Right atrium auricular region (tissue), 2 donors: ENCODE measurements at places on chromosomes 4 and X. TPM values are rescaled to one million over a fixed set of nuclear protein-coding genes. Genes with fewer than 3 reads are reported as not detected.

The RAB40AL gene
- 1.6 TPM for total RNA-seq

- no peak overlapping the region for H3K27ac ChIP-seq
- no peak for DNase-seq
- no peak overlapping the region for H3K4me3 ChIP-seq
- no peaks in the 10 kb centered on the region for H3K27me3 ChIP-seq
- no peaks in the 10 kb centered on the region for H3K4me1 ChIP-seq
Observed at GRCh38 chr4:98515470-98515809, 143.0 kb downstream of the TSPAN5 start.

The ASB5 gene
- total RNA-seq = 0.90 TPM

The BMX gene
- 12.9 TPM for total RNA-seq

The ERCC6L gene
- not detected for total RNA-seq

The SORBS2 gene
- 741 TPM for total RNA-seq

DNA sequence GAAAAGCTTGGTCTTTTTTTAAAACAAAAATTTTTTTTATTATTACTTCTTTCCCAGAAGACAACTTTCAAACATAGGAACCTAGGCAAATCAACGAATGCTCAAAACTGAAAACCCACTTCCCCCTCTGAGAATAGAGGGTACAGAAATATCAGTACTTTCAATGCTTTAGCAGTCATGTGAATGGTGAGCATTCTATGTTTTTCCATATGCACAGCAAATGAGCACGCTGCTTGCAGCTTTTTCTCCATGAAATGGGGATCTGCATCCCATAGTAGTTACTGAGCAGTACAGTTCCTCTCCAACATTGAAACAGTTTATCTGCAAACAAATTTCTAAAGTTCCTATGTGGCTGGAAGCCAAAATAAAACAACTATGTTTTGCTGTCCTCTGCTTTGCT, 108.4 kb upstream of the BMP2K start:
- no peak for DNase-seq
- no peak overlapping the region for H3K4me3 ChIP-seq
- peaks cover 8% of the 10 kb centered on the region for H3K4me1 ChIP-seq
- H3K27ac ChIP-seq = no peak overlapping the region

The ZC4H2 gene
- total RNA-seq = 12.9 TPM

DNA sequence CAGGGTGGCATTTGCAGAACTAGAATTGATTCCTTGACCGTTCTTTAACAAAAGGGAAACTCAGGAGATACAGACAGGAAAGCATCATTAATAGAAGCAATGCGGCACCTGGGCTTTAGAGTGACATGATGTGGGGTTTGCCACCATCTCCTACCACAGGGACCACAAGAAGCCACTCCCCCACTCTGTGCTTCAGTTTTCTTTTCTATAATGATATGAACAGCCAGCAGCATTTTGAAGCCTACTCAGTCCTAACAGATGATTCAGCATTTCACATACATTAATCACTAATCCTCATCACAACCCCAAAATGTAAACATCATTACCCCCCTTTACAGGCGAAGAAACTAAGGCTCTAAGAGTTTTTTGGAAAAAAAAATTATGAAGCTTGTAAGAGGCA, 22.9 kb downstream of the CCDC149 start:
- H3K27me3 ChIP-seq = no peaks in the 10 kb centered on the region
- H3K4me3 ChIP-seq = no peak overlapping the region
- DNase-seq = no peak
- no peaks in the 10 kb centered on the region for H3K4me1 ChIP-seq

- no peak overlapping the region for H3K4me3 ChIP-seq
- no peaks in the 10 kb centered on the region for H3K4me1 ChIP-seq
- H3K27me3 ChIP-seq = no peaks in the 10 kb centered on the region
- no peak for DNase-seq
- no peak overlapping the region for H3K27ac ChIP-seq
Observed at GRCh38 chrX:22135994-22136684, 104.0 kb downstream of the PHEX start.

DNA sequence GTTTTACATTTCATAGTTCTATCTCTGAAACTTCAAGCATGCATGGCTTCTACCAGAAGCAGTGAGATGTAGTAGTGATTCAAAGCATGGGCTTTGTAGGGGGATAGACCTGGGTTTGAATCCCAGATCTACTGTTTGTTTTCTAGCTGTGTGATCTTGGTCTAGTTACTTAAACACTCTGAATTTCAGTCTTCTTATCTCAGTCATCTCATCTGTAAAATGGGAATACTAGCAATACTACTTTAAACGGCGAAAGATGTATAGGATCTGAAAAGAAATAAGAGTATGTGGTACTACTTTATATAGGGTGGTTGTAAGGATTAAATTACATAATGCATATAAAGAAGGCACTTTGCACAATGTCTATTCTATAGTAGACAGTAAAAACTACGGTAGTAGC, 20.0 kb upstream of the RNF128 start:
- no peak for DNase-seq
- H3K36me3 ChIP-seq = no peaks in the 10 kb centered on the region
- H3K4me1 ChIP-seq = no peaks in the 10 kb centered on the region
- H3K4me3 ChIP-seq = no peak overlapping the region
- no peaks in the 10 kb centered on the region for H3K27me3 ChIP-seq
- H3K27ac ChIP-seq = no peak overlapping the region

DNA sequence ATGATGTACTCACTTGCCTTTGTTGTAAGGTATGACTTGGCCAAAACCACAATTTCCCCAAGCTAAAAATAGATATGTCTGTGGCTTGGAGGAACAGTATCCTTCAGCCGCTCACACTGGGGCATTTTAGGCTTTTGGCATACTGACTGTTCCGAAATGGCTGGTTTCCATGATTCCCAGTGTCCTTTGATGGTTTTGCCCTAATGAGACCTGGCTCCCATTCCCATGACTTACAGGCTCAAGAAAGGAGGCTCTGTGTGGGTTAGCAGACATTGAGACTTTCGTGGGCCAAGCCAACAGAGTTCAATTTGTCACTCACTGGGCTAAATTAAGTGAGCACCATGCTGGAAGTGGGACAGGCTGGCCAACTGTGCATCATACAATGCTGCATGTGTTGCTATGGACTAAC, 150.6 kb downstream of the CEP135 start:
- H3K4me1 ChIP-seq = no peaks in the 10 kb centered on the region
- H3K4me3 ChIP-seq = no peak overlapping the region
- no peak overlapping the region for H3K27ac ChIP-seq
- DNase-seq = no peak

The BLTP1 gene
- total RNA-seq = 55.2 TPM

- no peak overlapping the region for H3K4me3 ChIP-seq
- no peaks in the 10 kb centered on the region for H3K4me1 ChIP-seq
- no peak for DNase-seq
- no peaks in the 10 kb centered on the region for H3K36me3 ChIP-seq
- H3K27me3 ChIP-seq = no peaks in the 10 kb centered on the region
Observed at GRCh38 chrX:6708676-6709380, 173.9 kb upstream of the VCX3A start.

- no peak for DNase-seq
- H3K27ac ChIP-seq = peak overlapping the region; percentile 74
- H3K4me3 ChIP-seq = no peak overlapping the region
- no peaks in the 10 kb centered on the region for H3K36me3 ChIP-seq
- no peaks in the 10 kb centered on the region for H3K27me3 ChIP-seq
Observed at GRCh38 chrX:39757971-39758370, 339.8 kb downstream of the BCOR start.

The ZDHHC15 gene
- 2.8 TPM for total RNA-seq

- DNase-seq = no peak
- no peak overlapping the region for H3K4me3 ChIP-seq
- H3K4me1 ChIP-seq = no peaks in the 10 kb centered on the region
- H3K36me3 ChIP-seq = no peaks in the 10 kb centered on the region
Observed at GRCh38 chr4:137946453-137947174, 295.5 kb downstream of the SLC7A11 start.

The LUZP4 gene
- not detected for total RNA-seq

GRCh38 chr4:24559032-24559821, 25.1 kb downstream of the DHX15 start:
- no peak for DNase-seq
- H3K36me3 ChIP-seq = peaks cover 16% of the 10 kb centered on the region
- H3K4me3 ChIP-seq = no peak overlapping the region
- no peaks in the 10 kb centered on the region for H3K27me3 ChIP-seq
- H3K4me1 ChIP-seq = no peaks in the 10 kb centered on the region

DNA sequence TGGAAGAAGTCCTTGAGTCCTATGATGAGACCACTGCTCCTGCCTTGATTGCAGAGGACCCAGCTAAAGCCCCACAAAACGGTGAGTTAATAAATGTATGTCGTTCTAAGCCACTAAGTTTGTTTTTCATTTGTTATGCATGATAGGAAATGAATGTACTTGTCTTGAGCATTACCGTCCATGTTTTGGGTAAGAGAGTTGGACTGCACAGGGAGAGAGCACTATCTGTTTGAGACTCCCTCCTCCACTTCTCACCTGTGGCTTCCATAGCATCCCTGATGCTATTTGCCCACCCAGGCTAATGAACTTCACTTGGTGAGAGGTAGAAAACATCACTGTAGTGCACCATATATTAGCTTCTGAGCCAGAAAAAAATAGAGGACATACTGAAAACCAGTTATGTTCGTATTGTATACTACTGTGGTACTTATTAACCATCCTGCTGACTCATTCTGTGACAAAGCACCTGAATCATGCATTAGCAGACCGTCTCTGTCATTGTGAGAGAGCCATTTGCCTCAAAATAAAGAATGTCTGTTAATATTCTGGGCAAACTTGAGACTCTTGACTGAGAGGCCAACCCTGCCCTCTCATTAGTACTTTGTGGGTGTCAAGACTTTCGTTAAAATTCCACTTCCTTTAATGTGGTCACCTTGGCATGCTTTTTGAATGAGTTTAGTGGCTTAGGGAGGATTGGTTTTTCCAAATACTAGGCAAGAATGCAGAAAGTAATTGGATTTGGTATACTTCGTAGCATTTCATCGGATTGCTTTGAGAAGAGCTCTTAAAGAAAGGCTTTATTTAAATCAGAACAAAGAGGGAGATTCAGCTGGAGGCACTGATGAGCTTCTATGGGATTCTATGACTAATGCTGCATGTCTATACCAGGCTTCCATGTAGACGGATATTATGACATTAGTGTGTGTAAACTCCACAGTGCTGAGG, 99.3 kb upstream of the GRPR start:
- no peaks in the 10 kb centered on the region for H3K27me3 ChIP-seq
- DNase-seq = no peak
- no peaks in the 10 kb centered on the region for H3K4me1 ChIP-seq

DNA sequence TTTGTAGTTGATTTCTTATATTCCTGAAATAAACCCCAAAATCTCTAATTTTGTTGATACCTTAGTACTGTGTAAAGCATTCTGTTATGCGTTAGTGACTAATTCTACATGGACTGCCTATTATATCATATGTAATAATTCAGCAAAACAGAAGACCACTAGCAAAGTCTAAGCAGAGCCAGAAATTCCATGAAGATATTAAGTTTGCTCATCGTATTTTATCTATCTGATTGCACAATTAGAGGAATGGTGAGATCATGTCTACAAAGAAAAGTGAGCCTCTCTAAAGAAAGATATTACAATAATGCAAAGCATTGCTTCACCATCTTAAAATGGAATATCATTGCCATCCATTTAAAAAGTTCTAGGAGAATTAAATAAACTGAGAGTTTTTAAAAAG, 374.6 kb upstream of the SLC7A11 start:
- no peaks in the 10 kb centered on the region for H3K4me1 ChIP-seq
- H3K4me3 ChIP-seq = no peak overlapping the region
- no peaks in the 10 kb centered on the region for H3K27me3 ChIP-seq

GRCh38 chrX:1658071-1658491, 43.2 kb downstream of the ASMT start:
- no peak for DNase-seq
- no peaks in the 10 kb centered on the region for H3K27me3 ChIP-seq
- no peaks in the 10 kb centered on the region for H3K4me1 ChIP-seq
- H3K27ac ChIP-seq = no peak overlapping the region

The PAGE2 gene
- not detected for total RNA-seq

- no peak overlapping the region for H3K4me3 ChIP-seq
- H3K27me3 ChIP-seq = no peaks in the 10 kb centered on the region
Observed at GRCh38 chr4:6991771-6992557, 51.2 kb upstream of the TADA2B start.

- no peak for DNase-seq
- H3K4me1 ChIP-seq = peaks cover 9% of the 10 kb centered on the region
- no peaks in the 10 kb centered on the region for H3K27me3 ChIP-seq
- H3K36me3 ChIP-seq = no peaks in the 10 kb centered on the region
Observed at GRCh38 chr4:39046249-39046648, 14.0 kb upstream of the TMEM156 start.

The FAM9B gene
- total RNA-seq = not detected
